HAP-1 (cell line): ENCODE measurements at places on chromosomes 16 and 17.

DNA sequence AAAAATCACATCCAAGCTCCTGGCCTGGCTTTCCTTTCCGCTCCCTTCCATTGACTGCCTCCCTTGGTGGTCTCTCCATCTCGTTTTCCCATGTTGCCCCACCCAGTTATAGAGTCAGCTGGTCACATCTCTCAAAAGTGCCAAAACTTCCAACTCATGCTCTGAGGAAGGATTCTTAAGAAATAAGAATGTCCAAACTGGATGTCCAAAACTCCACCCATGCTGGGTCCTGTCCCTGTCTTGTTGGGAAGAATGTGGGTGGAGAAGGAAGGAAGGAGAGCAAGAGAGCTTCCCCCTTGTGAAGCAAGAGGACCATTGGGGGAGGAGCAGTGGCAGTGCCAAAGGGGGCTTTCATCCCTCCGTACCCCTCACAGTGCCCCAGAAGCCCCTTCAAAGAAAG, 44.6 kb upstream of the MAP3K14 start:
- DNase-seq = no peak

DNA sequence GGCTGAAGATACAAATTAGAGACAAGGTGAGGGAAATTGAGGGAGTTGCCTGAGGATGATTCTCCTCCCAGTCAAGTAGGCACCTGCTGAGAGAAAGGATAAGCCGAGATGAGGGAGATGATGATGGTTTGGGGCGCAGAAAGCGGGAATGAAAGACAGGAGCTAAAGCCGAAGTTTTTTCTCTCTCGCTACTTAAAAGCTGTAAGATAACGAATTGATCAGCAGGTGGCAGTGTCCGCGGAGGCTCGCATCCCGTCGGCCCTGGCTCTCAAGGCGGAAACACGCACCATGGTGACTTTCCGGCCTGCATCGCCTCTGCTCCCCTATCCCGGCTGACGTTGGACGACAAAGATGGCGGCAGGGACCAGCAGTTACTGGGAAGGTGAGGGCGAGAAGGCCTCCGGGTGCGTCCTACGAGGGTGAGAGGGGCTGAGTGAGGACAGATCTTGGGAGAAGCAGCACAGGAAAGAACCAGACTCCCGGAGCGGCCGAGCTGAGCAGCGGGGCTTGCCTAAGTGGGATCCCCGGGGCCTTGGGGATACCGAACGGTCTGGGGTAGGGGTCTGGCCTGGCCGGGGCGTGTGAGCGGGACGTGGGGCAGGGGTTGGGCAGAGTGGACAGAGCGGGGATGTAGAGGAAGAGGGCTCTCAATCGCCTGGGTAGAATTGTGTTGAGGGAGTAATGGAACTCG, at the start of gene GOSR1:
Gene GOSR1 (plus strand): TSS at position 326 of the 691 bp plus-strand sequence. CDS start 26 bp downstream, at position 352.
- DNase-seq = peak; percentile 91

DNA sequence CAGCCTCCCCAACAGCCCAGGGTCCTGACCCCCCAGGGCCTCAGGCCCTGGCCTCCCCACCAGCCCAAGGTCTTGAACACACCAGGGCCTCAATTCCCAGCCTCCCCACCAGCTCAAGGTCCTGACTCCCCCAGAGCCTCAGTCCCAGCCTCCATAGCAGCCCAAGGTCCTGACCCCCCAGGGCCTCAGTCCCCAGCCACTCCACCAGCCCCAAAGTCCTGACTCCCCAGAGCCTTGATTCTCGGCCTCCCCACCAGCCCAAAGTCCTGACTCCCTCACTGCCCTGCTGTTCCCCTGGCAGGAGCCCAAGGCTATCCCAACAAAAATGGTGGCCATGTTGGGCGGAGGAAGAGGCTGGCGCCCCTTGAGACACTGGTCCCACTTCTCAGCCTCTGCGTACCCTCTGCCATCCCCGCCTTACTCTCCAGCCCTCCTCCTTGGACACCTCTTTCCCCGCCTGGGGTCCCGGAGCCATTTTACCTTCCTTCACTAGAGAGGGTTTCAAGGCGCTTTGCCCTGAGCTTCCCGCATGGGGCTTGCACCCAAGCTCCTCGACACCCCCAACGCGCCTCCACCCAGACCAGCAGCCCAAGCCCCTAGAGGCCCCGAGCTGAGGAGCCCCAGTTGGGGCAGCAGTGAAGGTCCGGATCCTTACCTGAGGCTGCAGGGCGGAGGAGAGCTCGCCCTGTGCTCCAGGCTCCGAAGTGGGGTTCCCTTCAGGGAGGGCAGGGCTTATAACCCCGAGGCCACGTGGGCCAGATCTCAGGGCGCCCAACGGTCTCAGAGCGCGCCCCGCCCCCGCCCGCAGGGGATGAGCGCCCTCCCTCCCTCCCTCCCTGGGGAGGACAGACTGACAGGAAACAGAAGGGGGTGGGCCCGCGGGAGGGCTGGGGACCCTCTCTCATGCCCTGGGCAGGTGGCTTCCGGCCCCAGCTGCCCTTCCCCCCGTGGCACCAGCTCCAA, 3.5 kb upstream of the TSPOAP1 start:
- no peak for DNase-seq

DNA sequence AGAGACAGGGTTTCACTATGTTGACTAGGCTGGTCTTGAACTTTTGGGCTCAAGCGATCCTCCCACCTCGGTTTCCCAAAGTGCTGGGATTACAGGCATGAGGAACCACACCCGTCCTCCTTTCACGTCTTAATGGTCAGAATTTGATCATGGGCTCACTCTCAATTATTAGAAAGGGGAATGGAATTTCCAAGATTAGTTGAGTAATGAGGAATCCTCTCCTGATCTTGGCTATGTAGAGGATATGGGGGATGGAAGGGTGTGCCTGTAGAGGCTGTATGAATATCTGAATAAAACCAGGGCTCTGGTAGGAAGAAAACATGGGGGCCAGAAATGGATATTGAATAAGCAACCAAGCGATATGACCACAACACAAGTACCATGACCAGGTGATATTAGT, 25.9 kb upstream of the SMURF2 start:
- DNase-seq = no peak

GRCh38 chr17:6019959-6020358, 50.2 kb upstream of the WSCD1 start:
- no peak for DNase-seq

GRCh38 chr16:4212211-4212933, 29.5 kb downstream of the SRL start:
- DNase-seq = no peak

DNA sequence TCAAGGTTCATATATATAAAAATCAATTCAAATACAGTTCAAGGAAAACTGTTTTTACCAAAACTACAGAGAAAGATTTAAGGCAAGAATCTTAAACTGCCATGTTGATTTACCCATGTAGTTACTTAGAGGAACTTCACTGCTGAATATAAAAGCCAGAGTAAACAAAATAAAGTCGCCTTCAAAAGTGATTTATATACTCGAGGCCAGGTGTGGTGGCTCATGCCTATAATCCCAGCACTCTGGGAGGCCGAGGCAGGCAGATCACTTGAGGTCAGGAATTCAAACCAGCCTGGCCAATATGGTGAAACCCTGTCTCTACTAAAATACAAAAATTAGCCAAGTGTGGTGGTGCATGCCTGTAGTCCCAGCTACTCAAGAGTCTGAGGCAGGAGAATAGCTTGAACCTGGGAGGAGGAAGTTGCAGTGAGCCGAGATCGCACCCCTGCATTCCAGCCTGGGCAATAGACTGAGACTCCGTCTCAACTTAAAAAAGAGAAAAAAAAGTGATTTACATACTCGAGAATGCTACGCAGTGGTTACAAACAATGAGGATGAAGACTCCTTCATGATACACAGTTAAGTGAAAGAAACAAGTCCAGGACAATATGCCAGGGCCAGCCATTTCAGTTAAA, 54.1 kb upstream of the CNEP1R1 start:
- no peak for DNase-seq

GRCh38 chr17:71057938-71058337, 888.6 kb downstream of the KCNJ2 start:
- DNase-seq = no peak

DNA sequence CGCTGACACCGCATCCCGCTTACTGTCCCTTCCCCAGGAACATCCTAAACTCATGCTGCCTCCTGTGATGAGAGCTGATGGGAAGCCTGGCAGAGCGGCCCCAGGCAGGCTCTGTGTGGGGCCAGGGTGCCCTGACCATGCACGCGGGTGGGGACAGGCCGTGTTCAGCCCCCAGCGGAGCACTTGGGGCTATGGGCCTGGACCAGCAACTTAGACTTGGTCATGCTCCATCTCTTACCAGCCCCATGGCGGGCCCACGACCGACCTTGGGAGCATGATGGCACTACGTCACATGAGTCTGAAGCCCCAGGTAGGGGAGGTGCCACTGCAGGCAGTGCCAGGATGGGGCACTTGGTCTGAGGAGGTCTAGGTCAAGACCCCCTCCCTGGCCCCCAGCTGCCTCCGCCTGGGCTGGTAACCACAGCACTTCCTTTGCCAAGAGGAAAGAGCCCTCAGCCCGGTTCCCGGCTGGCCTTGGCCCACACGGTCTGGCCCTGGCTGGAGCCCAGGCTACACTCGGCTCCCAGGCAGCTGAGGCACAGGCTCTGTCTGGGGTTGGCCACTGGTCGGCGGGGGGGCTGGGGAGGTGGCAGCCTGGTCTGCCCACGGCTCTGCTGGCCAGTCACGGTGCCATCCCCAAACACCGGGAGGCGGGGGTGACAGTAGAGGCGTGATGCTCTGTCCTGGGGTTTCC, 25.7 kb downstream of the BAHCC1 start:
- no peak for DNase-seq

DNA sequence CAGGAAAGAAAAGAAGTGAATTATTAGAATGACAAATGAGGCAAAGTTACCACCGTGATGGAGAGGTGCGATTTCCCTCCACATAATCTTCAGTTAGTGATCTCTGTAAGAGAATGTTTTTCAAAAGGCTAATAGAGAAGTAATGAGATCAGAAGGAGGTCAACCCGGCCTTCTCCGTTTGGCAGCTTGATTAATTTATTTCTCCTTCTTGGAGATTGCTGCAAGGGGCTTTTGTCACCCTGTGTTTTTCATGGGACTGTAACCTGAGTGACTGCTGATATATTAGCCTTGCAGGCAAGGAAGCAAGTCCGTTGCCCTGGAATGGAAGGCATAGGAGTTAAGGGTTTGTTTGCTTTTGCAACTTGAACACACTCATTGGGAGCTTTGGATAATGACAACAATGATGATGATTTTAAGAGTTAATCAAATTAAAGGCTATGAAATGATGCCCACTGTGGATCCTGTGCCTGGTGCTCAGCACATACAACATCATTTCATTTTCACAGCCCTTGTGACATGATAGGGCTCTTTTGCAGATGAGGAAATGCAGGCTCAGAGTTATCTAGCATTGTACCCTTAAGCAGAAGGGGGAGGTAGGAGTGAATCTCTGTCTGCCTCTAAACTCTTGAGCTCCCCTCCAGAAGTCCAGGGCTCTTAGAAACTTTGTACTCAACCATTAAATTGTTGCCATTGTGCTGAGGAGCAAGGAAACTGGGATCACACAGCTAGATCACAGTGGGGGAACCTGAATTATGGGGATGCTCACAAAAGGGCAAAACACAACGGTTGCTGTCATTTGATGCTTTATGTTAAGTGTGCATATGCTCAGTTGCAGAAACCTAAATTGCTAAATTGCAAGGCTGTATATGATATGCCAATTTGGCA, 226.3 kb downstream of the WWOX start:
- no peak for DNase-seq

DNA sequence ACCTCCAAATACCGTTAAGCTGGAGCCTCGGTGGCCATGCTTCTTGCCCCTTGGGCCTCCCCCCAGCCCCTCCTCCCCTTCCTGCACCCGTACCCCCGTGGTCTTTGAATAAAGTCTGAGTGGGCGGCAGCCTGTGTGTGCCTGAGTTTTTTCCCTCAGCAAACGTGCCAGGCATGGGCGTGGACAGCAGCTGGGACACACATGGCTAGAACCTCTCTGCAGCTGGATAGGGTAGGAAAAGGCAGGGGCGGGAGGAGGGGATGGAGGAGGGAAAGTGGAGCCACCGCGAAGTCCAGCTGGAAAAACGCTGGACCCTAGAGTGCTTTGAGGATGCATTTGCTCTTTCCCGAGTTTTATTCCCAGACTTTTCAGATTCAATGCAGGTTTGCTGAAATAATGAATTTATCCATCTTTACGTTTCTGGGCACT, 928 bp downstream of the HBA1 start:
- no peak for DNase-seq

DNA sequence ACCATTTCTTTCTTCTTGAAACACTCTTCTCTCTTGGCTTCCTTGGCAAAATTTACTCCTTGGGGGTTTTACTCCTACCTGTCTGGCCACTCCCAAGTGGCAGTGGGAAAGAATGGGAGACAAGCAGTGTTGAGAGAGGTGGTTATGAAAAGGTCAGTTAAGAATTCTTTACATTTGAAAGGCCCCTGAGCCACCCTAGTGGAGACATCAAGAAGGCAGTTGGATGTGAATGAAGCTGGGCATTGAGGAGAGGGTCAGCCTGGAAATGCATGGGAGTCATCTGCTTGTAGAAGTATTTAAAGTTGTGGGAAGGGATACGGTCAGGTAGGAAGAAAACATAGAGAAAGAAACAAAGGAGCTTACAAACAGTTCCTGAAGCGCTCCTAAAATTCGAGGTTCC, 42.3 kb upstream of the CCNF start:
- DNase-seq = no peak

DNA sequence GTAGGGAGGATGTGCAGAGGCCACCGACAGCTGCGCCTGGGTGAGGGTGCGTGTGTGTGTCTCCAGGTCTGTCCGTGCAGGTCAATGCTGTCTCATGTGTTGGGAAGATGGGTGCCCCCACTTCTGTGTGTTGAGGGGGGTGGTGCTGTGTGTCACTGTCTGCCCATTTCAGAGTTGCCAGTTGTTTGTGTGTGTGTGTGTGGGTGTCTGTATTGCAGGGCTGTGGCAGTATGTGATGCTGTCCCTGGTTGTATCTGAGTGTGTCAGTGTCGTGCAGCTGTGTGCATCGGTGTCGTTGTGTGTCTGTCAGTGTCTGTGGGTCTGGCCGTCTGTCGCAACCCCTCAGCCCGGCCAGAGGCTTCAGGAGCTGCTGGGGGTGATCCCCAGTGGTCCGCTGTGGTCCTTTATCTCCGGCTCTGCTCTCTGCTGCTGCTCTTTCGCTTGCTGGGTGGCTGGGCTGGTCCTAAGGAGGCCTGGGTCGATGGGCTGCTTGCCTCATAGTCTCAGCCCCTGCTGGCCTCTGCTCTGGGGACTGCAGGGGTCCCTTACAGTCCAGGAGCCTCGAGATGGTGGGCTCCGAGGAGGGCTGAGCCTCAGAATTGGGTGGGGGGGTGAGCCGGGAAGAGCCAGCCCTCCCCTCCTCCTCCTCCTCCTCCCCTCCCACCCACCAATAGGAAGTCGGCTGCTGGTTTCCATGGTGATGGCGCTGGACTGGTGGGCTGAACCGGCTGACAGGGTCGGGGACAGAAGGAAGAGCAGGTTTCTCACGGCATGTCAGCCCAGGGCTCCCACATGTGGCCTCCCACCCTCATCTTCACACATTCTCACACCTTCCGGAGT, at the start of gene TSPOAP1:
Gene TSPOAP1 (minus strand): TSS at position 601 of the 840 bp plus-strand sequence. CDS start 875 bp downstream, outside the sequence.
- peak; percentile 38 for DNase-seq

DNA sequence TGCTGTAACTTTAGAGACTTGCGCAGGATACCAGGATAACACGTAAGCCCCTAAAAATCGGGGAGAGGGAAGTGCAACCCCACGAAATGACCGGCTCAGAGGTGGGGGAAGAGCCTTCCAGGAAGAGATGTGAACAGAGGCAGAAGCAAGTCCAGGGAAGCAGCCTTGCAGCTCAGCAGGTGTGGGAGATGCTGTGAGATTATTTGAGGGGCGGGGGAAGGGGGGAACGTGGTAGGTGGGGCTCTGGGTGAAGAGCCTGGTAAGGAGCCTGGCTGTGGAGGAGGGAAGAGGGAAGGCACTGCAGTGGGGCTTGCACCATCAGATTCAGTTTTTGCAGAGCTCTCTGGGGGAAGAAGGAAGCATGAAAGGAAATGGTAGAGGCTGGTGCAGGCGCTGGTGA, 95.4 kb upstream of the CACNG5 start:
- DNase-seq = no peak
